ENCODE measurements at places on chromosomes 3 and 15.

GRCh38 chr3:55675478-55675877 lies 188.4 kb upstream of the WNT5A start:
- DNase-seq, result no peak

DNA sequence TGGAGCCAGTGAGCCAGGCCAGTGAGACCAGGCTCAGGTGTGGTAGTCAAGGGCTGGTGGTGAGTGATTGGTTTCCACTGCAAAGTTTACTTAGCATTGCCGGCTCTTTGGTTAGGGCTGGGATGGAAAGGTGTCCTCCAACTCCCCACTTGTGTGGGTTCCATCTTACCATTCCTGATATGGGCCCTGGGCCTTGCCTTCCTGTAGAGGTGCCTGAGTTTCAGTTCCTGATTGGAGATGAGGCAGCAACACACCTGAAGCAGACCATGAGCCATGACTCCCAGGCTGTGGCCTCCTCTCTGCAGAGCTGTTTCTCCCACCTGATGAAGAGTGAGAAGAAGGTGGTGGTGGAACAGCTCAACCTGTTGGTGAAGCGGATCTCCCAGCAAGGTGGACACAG lies 3.1 kb downstream of the MPI start:
- no peak for DNase-seq

- no peak for DNase-seq
These were observed 1022.9 kb downstream of the MCTP2 start for GRCh38 chr15:95254263-95254662.

GRCh38 chr15:60722328-60723112 lies 243.6 kb upstream of the ICE2 start:
- DNase-seq, result no peak

DNA sequence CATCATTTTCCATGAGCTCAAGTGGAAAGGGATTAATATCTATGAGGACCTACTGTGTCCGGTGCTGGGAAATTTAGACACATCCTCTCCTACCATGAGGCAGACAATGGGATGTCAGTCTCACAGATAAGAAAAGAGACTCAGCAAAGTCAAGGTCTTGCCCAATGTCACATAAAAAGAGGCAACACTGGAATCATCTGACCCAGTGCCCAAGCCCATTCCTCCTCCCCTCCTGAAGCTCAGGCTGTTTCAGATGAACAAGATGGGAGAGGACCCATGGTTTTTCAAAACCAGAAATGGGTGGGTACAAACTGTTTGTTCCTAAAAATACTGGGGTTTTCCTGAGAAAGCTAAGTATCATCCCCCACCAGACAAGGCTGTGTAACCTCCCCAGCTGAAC lies 22.2 kb downstream of the POC1A start:
- DNase-seq, result no peak

GRCh38 chr3:188656196-188656982 lies 502.4 kb downstream of the LPP start:
- DNase-seq, result no peak

GRCh38 chr3:192866804-192867203 lies 50.9 kb downstream of the MB21D2 start:
- no peak for DNase-seq

- no peak for DNase-seq
These were observed 12.8 kb upstream of the MAGEF1 start for GRCh38 chr3:184724699-184725098.

- DNase-seq, result no peak
These were observed 259.5 kb downstream of the THRB start for GRCh38 chr3:24235121-24235520.

DNA sequence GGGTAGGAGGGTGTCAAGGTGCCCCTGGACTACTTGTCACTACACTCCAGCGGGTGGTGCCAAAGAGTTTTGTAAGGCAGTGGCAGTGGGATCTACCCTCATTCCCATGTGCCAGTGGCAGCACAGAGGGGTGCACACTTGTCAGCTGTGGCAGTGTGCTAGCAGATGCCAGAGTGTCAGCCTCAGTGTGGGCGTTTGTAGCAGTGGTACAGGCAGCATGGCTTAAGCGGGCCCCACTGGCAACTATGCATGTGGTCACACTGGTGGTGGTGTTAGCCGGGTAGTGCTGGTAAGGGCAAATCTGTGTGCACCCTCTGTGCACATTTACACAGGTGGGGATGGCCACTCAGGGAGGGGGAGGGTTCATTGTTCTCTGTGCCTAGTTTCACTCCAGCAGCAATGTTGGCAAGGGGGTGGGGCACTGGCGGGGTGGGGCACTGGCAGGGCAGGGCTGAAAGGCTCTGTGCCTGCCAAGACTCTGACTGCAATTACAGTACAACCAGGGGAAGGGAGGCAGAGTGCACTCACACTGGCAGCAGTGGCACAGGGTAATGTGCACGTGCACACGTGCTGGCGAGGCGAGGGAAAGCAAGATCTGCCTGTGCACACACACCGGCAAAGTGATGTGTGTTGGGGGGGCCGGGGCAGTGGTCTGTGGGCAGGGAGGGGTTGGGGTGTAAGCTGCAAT lies 31.8 kb downstream of the MYO9A start:
- DNase-seq, result no peak

GRCh38 chr3:16059711-16060357 lies 114.6 kb upstream of the GALNT15 start:
- no peak for DNase-seq

- DNase-seq, result no peak
These were observed 4.4 kb downstream of the ACAP2 start for GRCh38 chr3:195438371-195438770.

GRCh38 chr3:49283997-49284396 lies 7.0 kb upstream of the C3orf62 start:
- DNase-seq, result no peak

GRCh38 chr15:101434032-101434920 lies 55.2 kb downstream of the PCSK6 start:
- no peak for DNase-seq

DNA sequence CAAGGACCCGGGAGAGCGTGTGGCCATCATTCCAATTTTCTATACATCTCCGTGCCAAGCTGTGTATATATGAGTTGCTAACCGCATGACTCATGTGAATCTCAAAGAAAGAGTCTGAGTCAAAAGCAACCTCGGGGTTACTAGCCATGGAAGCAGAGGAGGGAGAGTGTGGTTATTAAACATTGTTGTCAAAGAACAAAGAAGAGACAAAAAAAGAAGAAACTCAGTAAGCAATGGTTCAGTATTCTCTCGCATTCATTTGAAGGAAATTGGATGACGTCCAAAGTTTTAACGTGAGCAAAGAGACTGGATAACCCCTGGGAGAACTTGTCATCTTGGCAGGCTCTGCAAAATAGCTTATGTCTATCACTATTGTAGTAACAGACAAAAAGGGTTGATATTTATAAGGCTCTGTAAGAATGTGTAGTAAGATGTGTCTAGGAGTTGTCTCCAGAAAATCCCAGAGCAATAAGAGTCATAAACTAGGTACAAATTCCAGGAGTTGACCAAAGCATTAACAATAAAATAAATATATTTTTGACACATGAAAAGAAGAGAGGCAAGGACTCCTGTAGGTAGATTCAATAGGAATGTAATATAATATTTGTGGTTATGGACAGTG lies 52.8 kb upstream of the GRM7 start:
- DNase-seq, result no peak

- no peak for DNase-seq
These were observed 69.2 kb downstream of the GOLGA8B start for GRCh38 chr15:34514251-34514670.

DNA sequence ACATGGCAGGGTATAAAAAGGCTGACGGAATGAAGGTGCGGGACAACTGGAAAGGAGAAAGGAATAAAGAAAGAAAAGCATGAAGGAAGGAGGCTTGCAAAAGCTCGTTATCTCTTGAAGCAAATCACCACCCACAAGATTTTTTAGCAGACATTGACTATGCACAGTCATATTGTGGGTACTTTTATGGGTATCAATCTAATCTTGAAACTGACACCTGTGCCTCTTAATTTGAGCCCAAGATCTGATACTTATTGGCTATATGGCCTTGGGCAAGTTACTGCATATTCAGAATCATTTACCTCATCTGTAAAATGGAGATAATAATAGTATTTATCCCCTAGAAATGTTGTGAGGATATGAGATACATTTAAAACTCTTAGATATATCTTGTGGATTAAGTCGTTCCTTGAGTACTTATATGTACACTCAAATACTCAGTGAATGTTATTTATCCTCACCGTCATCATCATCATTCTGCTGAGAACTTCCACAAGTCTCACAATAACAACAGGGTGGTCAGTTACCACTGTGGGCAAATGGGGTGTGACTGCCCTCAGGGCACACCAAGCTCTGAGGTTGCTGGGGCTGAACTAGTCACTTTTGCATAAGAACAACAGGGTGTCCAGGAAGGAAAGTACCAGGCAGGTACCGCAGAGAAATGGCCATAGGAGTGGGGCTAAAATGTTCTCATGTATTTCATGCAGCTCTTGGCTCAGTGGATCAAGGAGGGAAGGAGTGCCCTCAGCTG lies 266.1 kb downstream of the SLC9A9 start:
- no peak for DNase-seq

GRCh38 chr3:170726976-170727661 lies 141.2 kb upstream of the SLC7A14 start:
- DNase-seq, result no peak

DNA sequence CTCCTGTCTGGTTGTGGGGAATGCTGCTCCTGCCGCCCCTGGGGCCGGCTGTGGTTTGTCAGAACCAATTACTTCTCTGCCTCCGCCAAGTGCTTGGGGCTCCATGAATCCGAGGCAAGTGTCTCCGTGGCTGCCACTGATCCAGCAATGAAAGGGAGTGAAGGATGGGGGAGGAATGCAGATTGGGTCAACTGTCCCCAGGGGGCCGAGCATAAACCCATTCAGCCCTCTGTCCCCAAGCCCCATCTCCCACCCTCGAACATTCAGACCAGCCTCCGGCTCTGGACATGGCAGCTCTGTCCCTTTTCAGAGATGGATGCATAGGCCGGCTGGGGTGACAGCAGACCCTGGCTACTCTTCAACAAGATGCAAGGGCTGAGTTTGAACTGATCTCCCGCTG lies 35.5 kb downstream of the CACNA2D2 start:
- DNase-seq, result no peak
